Foreskin keratinocyte (primary cell): ENCODE measurements at places on chromosomes 5 and 9.

DNA sequence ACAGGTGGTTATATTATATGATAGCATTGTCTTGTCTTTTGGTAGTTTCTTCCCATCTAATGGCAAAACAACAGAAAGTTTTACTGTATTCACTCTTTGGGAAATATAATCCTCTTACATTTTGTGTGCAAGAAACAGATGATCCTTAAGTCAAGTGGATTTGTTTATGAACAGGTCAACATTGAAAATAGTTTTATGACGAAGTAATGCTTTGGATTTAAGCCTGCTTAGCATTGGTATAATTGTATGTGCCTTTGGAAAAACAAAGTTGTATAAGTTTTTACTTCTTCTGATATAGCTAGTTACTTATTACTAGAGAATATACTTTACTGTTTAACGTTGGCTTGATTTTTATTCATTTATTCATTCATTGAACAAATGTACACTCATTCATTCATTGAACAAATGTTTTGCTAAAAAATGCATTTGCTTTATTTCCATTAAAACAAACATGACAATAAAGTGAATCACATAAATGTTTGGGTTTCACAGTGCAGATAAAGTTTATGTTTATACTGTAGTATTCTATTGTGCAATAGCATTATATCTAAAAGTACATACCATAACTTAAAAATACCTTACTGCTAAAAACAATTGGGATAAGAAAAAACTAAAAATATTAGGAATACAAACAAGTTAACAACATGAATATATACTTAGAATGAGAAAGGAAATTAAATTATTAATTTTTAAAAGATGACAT is 12.3 kb downstream of the SGCD start:
- DNase-seq: no peak

- no peak for DNase-seq
Observed at GRCh38 chr5:151775025-151775606, 3.4 kb downstream of the G3BP1 start.

GRCh38 chr9:81344366-81344765 is 345.0 kb downstream of the TLE1 start:
- no peak for DNase-seq

GRCh38 chr9:126604059-126605055 is 9.4 kb upstream of the LMX1B start:
- no peak for DNase-seq

- peak; percentile 34 for DNase-seq
Observed at GRCh38 chr5:137735555-137736284, at the start of gene KLHL3. Gene KLHL3, minus strand, starts transcription at chr5:137736089. Its CDS starts 443 bp downstream, at chr5:137735646.

- DNase-seq: no peak
Observed at GRCh38 chr5:35373249-35373648, 143.0 kb upstream of the PRLR start.

- DNase-seq: no peak
Observed at GRCh38 chr5:119220576-119221197, 135.1 kb upstream of the TNFAIP8 start.

- no peak for DNase-seq
Observed at GRCh38 chr9:21027295-21027694, 4.1 kb downstream of the HACD4 start.

DNA sequence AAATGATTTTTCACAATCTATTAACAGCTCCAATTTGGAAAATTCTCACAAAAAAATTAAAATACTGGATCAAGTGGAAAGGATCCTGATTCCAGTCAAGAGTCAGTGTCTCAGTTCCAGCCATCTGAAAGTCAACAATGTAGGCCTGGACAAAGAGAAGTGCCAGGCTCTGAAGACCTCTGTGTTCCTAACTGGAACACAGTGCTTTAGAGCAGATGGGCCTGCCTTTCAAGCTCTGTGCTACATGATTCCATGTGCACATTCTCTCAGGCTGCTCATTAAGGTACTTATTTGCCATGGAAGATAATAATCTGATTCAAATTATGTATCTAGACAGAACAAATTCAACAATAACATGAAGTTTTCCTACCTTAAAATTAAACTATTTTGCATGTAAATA is 30.2 kb upstream of the ALDH1A1 start:
- DNase-seq: no peak

- DNase-seq: no peak
Observed at GRCh38 chr9:100196215-100196614, 97.2 kb downstream of the INVS start.

DNA sequence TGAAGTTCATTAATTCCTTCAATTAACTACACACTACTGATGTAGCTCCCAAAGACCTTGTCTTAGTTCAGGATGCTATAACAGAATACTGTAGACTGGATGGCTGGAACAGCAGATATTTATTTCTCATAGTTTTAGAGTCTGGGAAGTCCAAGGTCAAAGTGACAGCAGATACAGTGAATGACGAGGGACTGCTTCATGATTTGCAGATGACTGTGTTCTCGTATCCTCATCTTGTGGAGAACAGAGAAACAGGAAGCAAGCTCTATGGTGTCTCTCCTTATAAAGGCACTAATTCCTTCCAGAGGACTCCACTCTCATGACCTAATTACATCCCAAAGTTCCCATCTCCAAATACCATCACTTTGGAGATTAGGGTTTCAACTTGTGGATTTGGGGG is 65.6 kb upstream of the MAP1B start:
- DNase-seq: no peak

- DNase-seq: peak; percentile 88
Observed at GRCh38 chr5:160418561-160419457, at the start of gene SLU7. Gene SLU7, minus strand, starts transcription at chr5:160419081. Its CDS starts 3,787 bp downstream, at chr5:160415294.

GRCh38 chr9:110095161-110095595 is 112.8 kb downstream of the C9orf152 start:
- no peak for DNase-seq

GRCh38 chr5:80622756-80623155 is 31.7 kb upstream of the MSH3 start:
- DNase-seq: no peak

GRCh38 chr9:84361645-84362044 is 21.1 kb upstream of the SLC28A3 start:
- DNase-seq: no peak

DNA sequence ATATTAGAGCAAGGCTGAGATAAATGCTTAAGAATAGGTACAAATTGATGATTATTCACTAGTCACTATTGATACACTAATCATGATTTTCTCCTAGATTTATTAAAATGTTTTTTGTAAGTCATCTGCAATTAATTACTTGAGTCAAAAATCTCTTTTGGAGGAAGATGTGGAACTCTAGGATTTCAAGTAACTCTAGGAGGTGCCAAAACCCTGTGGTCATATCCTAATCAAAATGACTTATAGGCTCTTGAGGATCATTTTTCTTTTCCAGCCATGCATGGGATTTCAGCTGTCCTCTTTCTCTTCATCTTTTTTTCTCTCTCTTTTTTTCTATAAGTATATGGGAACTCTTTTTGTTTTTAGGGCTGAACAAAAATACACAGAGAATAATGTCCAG is 141.8 kb upstream of the CD180 start:
- no peak for DNase-seq

GRCh38 chr5:75281716-75282465 is 45.2 kb upstream of the ANKRD31 start:
- peak; percentile 36 for DNase-seq

- peak; percentile 64 for DNase-seq
Observed at GRCh38 chr9:128384801-128385495, 13.8 kb downstream of the URM1 start.

DNA sequence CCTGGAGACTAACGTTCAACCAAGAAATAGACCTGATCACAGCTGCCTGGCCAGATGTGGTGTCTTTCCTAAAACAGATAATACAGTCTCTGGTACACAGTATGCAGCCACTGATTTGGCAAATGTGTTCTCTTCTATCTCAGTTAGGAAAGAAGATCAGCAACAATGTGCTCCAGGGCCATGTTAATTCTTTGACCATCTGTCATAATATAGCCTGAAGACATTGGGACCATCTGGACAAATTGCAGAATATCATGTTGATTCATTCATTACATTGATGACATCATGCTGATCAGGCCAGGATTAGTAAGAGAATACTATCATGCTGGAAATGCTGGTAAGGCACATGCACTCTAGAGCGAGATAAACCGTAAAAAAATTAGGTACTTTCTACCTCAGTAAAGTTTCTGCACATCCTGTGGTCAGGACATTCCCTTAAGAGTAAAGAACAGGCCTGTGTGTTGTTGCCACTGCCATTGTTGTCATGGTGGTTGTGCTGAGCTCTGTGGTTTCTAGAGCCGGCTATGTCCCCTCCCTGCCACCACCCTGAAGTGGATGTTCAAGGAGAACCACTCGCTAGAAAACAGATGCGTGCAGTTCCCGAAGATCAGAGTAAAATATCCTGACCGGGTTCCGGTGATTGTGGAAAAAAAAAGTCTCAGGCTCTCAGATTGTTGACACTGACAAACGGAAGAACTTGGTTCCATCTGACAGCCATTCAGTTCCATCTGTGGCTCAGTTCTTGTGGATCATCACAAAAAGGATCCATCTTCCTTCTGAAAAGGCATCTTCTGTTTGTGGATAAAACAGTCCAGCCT is 6.4 kb upstream of the JMY start:
- peak; percentile 96 for DNase-seq

- DNase-seq: no peak
Observed at GRCh38 chr5:179749857-179750508, 17.4 kb downstream of the MAML1 start.

- peak; percentile 33 for DNase-seq
Observed at GRCh38 chr5:14435481-14435880, 146.1 kb upstream of the OTULINL start.

GRCh38 chr5:175614861-175615260 is 43.0 kb upstream of the HRH2 start:
- no peak for DNase-seq

DNA sequence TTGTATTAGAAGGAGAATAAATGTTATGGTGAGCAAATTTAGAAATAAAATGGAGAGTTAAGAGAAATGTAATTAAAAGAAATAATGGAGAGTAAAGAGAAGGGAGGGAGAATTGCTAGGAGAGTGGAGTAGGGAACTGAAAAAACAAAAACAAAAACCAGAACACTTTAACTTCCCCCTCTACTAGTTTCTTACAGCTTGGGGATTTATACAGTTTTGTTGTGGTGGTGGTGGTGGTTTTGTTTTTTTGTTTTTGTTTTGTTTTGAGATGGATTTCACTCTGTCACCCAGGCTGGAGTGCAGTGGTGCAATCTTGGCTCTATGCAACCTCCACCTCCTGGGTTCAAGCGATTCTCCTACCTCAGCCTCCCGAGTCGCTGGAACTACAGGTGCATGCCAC is 322.4 kb downstream of the TMEM167A start:
- DNase-seq: no peak

DNA sequence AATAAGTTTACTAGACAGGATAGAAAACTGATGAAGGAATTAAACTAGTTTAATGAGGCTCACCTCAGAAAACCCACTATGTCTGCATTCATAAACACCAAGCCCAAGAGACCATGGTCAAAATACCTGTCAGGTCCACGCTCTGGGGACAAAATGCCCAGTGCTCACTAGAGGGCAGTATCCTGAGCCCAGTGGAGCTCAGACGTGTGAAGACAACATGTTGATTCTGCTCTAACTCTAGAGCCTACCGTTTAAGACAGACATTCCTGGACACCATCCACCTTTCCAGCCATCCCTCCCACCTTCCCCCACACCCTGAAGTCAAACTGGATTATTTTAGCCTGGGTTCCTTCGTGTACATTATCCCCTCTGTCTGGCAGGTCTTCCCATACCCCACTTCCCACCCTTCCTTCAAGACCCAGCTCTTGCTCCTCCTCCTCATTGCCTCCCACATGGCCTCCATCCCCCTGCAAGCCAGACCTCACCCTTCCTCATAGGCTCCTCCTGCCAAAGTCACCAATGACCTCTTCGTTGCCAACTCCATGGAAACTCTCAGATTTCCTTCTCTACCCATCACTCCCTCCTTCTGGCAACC is 142.3 kb upstream of the FSTL4 start:
- peak; percentile 15 for DNase-seq

DNA sequence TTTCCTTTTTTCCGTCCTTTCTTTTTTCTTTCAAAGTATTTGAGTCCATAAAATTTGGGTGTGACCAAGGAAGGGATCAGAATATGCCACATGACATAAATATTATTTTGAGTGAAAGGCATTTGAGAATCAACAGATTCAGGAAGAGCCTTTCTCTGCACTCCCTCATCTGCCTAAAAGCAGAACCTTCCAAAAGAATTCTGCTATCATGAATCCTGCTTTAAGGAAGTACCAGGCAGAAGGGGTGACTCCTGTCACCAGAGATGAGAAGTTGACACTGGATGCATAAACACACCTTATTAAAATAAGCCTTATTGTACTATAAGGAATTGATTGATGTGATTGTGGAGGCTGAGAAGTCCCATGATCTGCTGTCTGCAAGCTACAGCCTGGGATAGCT is 196.7 kb downstream of the SREK1 start:
- no peak for DNase-seq

GRCh38 chr9:124941679-124942561 is 1.0 kb upstream of the GOLGA1 start:
- no peak for DNase-seq

DNA sequence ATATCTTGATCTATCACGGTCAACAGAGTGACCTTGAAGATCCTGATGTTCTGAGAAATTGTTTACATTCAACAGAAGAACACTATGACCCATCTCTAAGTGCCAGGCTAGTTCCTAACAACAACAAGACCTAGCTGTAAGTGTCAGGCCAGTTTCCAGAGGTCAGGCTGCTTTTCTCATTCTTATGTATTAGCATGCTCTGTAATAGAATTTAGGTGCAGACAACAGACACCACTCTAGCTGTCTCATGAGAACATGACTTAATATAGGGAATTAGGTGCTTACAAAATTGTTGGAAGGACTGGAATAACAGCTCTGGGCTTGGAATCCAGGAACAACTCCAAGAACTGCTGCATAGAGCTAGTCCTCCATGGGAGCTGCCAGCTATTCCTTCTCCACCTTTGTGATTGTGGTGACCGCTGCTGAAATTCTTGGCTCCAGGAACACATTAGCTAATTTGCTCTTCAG is 138.7 kb downstream of the SNX18 start:
- DNase-seq: no peak

- DNase-seq: no peak
Observed at GRCh38 chr5:137842296-137842695, 25.4 kb upstream of the MYOT start.

GRCh38 chr5:81971111-81971711 is 612 bp upstream of the ATG10 start:
- DNase-seq: peak; percentile 28

GRCh38 chr5:116361171-116361967 is 213.3 kb downstream of the SEMA6A start:
- DNase-seq: peak; percentile 32

DNA sequence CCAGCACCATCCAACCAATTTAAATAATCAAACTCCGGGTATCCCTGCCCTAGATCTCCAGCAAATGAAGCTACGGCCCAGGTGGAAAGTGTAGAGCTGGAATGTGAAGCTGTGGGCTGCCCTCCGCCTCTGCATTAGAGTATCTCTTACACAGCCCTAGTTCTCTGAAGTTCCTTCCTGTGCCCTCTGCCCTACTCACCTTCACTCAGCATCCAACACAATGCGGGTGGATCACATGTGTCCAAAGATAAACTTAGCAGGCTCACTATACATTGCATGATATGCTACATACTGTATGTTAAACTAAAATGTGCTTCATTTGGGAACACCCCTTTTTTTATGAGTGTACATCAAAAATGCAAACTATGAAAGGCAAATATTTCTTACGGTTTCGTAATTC is 70.0 kb upstream of the RAD23B start:
- no peak for DNase-seq
